ENCODE measurements at places on chromosomes 3 and 15.

- no peak for DNase-seq
Measured at GRCh38 chr15:64753480-64754185, 21.8 kb downstream of the RBPMS2 start.

DNA sequence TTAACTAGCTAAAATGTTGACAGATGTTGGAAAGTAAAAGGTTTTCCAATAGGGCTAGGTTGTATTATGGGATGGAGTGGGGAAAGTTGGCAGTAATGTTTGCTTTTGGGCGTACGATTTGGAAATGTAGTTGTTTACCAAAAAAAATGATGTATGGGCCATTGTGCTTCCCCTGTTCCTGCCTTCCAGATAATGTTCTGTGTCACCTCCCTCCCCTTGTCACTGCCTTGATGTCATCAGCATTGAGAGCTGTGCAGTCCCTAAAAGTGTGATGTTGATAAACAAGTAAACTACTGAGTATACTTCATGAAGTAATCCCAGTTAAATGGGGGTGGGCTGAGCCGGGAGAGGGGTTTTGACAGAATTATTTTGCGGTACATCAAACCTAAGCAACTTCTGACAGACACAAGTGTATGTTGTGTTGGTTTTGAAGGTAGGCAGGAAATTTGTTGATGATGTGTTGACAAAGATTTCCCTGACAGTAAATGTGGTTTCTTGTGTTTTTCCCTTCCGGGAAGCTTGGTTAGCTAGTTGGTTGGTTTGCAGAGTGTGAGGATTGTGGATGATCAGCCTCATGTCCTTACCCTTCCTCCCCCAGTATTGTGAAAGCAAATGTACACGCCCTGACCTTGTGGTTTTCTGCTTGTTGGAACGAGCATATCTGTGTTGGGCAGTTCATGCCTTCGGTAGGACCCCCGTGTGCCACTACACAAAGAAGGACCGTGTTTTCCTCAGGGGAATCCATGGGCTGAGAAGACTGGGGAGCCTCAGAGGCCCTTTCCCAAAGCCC is 87.3 kb downstream of the PGPEP1L start:
- no peak for DNase-seq

GRCh38 chr3:15844889-15845288 is 47.1 kb upstream of the ANKRD28 start:
- no peak for DNase-seq

DNA sequence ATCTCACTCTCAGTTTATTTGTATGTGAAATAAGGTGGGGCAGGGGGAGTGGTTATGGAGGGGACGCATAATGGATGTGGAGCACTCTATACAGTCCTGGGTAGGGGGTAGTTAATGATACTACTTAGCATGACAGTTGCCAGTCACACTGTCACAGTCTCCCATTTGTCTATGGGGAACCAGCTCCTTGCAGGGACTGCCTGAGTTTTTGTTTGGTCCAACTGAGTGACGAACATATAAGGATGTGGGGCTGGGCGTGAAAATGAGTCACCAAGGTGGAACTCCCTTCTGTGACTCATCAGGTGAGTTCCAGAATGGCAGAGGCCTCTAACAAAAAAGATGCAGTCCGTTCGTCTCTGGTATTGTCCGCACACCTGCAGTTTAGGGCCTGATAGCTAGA is 235.3 kb upstream of the ST8SIA2 start:
- DNase-seq: no peak

DNA sequence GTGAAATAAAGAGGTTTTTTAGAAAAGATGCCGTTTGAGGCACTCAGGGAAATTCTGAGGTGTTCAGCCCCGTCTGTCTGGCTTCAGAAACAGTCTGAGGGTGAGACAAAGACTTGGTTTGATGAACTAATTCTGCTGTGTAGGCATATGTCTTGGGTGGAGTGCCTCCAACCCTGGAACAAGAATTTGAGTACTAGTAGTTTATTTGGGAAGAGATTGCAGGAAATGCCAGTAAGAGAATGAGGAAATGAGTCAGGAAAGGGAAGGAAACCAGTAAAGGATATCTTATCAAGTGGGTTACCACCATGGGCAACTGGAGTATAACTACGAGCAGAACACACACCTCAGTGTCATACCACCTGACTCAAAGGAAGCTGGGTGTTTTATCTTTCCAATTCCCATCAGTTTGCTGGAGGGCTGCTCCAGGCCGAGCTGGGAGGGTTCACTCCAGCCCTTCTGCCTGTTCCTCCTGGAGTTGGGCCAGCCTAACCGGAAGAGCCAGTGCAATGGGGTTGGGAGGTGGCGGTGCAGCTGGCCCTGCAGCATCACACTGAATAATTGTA is 75.3 kb downstream of the TGFBR2 start:
- no peak for DNase-seq

DNA sequence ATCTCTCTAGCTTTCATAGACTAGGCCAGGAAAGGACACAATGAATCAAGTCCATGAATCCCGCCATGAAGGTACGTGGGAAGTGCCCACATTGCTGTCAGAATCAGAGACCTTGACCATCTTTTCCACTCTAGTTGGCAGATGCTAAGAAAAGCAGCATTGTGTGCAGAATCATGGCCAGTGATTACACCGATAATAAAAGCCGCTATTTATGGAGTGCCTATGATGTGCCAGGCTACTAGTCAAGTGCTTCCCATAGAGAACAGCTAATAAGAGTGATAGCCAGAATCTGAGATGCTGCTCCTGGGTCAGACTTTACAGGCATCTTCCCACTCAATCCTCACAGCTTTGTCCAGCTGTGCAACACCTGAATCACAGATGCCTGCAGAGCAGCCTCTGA is 13.2 kb upstream of the RPL32 start:
- DNase-seq: no peak

DNA sequence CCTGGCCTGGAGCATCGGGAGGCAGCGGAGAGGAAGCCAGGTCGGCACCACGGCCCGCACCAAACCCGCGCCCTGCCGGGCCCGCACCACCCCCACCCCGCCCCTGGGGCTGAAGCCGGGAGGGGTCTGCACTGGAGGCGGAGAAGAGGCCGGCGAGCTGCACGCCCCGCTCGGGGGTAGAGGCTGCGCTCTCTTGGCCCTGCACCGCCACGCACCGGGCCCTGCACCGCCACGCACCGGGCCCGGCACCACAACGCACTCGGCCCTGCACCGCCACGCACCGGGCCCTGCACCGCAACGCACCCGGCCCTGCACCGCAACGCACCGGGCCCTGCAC is 41.4 kb downstream of the MUC20 start:
- DNase-seq: no peak

GRCh38 chr15:62421289-62421688 is 256.2 kb upstream of the C2CD4B start:
- DNase-seq: no peak

DNA sequence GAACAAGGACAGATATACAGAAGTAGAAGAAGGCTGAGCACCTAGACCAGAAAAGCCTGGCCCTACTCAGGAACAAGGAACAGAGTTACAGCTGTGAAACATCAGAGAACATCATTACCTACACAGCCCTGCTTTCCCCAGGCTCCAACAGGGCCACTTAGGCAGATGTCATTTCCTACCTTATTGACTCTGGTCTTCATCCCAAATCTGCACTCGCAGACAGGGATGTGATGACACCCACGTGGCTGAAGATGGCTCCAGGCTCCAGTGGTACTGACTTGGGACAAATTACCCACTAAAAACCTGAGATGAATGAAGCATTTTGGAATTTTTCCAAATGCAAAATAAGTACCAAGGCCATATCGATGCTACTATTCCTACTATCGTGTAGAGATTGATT is 18.0 kb upstream of the SSUH2 start:
- no peak for DNase-seq

- no peak for DNase-seq
Measured at GRCh38 chr15:53448232-53449015, 311.0 kb downstream of the WDR72 start.

DNA sequence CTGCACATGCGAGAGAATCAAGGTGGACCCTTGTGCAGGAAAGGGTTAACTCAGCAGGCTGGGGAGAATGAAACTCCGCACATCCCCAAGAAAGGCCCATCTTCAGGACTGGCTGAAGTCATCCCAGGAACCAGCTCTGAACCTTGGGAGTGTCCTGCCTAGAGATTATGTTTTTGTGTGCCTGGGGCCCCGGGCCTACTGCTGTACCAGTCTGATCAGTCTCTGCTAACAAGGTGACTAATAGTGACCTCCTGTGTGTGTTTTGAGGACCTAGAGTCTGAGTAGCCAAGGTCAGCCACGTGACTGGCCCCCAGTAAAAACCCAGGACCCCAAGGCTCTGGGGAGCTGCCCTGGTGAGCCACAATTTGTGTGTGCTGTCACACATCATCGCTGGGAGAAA is 58.2 kb downstream of the CYFIP1 start:
- no peak for DNase-seq

DNA sequence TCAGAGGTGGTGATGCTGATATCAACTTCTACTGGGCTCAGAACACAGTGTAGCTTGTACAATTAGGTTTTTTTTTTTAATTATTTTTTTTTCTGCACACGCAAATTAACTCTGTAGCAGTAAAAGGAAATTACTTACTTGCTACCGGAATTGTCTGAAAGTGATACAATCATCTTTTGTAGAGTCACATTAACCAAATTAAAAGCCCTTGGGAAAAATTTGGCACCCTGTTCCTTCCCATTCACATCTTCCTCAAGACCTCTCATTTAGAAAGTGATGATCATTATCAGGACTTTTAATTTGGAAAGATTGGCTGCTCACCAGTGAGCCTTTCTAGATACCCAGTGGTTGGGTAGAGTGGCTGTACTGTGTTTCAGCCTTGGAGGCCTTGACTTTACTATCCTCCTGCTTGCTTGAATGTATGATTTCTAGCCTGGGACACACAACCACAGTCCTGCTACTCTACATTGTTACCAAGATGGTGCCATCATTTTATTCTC is 158.3 kb downstream of the ECT2 start:
- DNase-seq: no peak

GRCh38 chr3:110164632-110165369 is 827.5 kb upstream of the DPPA4 start:
- no peak for DNase-seq

- DNase-seq: no peak
Measured at GRCh38 chr3:148990236-148990635, 1.1 kb upstream of the GYG1 start.

DNA sequence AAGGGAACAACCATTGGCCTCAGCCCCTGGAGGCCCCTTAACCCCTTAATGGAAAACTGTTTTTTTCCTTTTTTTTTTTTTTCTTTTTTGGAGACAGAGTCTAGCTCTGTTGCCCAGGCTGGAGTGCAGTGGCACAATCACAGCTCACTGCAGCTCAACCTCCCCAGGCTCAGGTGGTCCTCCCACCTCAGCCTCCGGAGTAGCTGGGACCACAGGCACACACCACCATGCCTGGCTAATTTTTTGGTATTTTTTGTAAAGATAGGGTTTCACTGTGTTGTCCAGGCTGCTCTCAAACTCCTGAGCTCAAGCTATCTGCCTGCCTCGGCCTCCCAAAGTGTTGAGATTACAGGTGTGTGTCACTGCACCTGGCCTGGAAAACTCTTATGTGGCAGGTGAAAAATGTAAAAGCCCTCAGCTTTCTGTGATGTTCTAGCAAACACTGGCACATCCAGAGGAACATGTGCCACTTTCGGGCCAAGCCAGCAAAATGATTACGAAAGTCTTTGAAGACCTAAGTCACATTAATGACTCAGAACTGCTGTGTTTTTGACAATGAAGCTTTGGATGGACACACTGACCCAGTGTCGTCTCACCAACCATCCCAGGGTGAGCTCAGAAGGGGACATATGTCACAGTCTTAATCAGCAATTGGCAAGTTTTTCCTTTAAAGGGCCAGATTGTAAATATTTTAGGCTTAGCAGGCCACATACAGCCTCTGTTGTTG is 189.3 kb upstream of the TPM1 start:
- DNase-seq: no peak

GRCh38 chr3:116339441-116340028 is 105.8 kb downstream of the LSAMP start:
- no peak for DNase-seq

- DNase-seq: no peak
Measured at GRCh38 chr3:53085476-53085875, 39.6 kb upstream of the SFMBT1 start.

DNA sequence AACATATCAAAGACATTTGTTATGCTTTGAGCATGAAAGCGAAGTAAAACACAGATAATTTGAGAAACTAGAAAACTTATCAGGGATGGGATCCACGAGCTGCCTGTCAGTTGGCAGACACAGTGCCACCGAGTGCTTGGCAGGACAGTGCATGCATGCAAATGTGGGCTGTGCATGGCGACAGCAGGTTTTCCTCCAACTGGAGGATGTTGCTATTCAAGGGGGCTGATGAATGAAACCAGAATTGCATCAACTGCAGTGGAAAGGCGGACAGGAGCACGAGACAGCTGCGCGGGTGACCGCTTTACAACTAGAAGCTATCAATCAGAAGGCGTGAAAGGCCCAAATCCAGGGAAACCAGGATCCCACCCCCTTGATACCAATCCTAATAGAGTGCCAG is 244.3 kb downstream of the NR2F2 start:
- DNase-seq: no peak

DNA sequence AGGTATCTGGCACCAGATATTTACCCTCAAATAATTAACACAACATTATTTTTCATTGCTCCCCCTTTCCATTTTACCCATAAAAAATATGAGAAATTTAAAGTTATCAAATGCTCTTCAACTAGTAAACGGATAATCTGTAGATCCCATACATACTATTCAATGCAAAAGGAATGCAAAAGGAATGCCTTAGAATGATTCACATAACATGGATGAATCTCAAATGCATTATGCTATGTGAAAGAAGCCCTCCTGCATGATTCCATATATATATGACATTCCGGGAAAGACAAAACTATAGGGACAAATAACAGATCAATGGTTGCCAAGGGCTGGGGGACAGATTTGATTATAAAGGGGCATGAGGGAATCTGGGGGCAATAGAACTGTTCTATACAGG is 195.7 kb downstream of the STT3B start:
- DNase-seq: no peak

DNA sequence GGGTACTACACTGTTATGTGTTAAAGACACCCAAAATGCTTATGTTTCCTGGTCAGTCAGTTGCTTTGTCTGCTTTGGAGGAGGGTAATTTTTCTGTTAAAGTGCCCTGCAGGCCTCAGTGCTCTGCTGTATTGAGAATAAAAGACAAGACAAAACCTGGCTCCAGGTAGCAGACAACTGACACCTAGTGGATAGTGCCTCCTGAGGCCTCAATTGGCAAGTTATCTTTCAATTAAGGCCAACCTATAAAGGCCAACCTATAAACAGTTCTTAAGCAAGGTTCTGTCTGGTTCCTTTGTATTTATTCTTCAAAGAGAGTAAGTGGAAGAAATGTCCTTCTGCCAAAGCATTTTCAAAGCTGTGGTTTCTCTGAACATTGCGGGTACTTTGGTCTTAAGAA is 773.8 kb downstream of the MECOM start:
- DNase-seq: no peak

GRCh38 chr3:72999951-73000350 is 3.3 kb downstream of the PPP4R2 start:
- no peak for DNase-seq

- no peak for DNase-seq
Measured at GRCh38 chr15:64775551-64776401, at the start of gene RBPMS2. Gene RBPMS2, minus strand, starts transcription at chr15:64775589. Its CDS starts 270 bp downstream, at chr15:64775319.
